Activated B cell treated with CpG ODN at 0.5 μM for 24 hours (primary cell): ENCODE measurements at places on chromosomes 12 and 14. TPM values are rescaled to one million over a fixed set of nuclear protein-coding genes. Genes with fewer than 3 reads are reported as not detected.

DNA sequence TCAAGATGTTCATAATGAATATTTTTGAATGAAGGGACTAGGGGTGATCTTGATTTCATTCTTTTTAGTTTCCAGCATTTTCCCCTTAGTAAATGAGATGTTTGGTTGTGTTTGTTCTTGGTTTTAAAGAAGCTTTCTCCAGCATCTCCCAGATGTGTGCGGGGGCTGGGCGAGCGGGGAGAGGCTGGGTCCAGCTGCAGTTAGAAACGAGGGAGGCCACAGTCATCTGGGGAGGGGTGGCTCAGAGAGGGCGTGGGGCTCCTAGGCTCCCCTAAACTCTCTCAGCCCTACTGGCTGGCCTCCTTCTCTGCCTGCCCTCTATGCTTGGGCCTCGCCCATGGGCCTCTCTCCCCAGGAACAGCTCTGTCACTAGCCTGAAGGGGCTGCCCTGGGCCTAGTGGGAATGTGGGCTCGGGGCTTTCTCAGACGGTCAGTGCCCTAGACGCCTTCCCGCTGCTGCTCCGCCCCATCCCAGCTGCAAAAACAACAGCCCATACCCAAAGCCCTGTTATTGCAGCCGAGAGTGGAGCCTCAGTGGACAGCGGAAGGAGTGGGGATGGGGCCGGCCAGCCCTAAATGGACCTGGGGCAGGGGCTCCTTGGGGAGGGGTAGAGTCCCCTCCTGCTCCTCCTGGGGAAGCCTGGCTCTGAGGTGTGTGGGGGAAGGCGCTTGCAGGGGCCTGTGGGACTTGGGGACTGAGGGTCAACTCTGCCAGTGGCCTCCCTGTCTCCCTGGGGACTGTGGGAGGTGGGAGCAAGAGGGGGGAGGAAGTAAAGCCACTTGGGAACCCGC lies 18.3 kb upstream of the EIF2B2 start:
- no peaks in the 10 kb centered on the region for H3K4me1 ChIP-seq
- H3K27me3 ChIP-seq: no peaks in the 10 kb centered on the region
- H3K27ac ChIP-seq: no peak overlapping the region
- no peak overlapping the region for H3K4me3 ChIP-seq

DNA sequence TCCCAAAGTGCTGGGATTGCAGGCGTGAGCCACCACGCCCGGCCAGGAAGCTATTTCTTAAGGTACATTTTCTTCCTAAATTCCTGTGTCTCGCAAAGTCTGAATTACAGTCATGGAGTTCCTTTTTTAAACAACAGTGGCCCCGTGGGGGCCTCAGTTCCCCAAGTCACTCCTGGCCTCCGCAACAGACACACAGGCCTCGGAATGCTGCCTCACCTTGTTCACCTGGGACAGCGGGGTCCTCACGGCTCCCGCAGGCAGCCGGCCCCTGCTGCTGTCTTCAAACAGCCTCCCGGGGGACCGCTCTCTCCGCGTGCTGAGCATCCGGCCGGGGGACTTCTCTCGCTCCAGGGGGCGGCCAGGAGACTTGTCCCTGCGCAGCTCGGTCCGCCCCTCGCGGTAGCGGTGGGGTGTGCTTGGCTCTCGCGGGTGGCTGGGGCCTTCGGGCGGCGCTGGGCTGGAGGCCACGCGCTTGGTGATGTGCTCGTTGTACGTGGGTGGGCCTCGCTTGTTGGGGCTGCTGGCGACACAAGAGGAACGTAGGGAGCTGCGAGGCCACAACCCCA lies 22.1 kb downstream of the PRKAB1 start:
- H3K36me3 ChIP-seq: no peaks in the 10 kb centered on the region
- H3K27me3 ChIP-seq: no peaks in the 10 kb centered on the region
- H3K4me3 ChIP-seq: no peak overlapping the region
- no peak for DNase-seq

GRCh38 chr14:38951451-38951850 lies 151.6 kb downstream of the SEC23A start:
- DNase-seq: no peak
- no peaks in the 10 kb centered on the region for H3K36me3 ChIP-seq
- no peaks in the 10 kb centered on the region for H3K4me1 ChIP-seq
- H3K27ac ChIP-seq: no peak overlapping the region

DNA sequence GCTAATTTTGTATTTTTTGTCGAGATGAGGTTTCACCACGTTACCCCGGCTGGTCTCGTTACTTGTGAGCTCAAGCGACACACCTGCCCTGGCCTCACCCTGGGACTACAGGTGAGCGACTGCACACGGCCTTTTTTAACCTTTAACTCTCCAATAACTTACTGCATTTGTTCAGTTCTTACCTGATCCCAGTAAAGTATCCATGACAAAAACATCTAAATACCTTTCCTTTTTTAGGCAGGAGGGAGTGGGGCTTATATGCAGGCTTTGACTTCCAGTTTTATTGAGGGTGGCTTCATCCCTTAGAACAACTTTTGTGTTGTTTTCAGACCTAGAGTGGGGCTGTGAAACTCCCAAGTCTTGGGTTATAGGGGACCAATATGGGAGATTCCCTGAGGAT lies 68.3 kb downstream of the DENND5B start:
- H3K36me3 ChIP-seq: peaks cover under 1% of the 10 kb centered on the region
- no peak for DNase-seq
- peaks cover 73% of the 10 kb centered on the region for H3K4me1 ChIP-seq
- H3K27me3 ChIP-seq: no peaks in the 10 kb centered on the region
- H3K27ac ChIP-seq: no peak overlapping the region

DNA sequence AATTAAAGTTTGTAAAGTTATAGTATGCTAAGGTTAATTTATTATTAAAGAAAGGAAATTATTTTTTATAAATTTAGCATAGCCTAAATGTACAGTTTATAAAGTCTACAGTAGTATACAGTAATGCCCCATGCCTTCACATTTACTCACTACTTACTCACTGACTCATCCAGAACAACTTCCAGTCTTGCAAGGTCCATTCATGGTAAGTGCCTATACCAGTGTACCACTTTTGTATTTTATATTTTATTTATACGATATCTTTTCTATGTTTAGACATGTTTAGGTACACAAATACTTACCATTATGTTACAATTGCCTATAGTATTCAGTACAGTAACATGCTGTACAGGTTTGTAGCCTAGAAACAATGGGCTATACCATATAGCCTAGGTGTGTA lies 95.1 kb upstream of the GRIN2B start:
- H3K36me3 ChIP-seq: no peaks in the 10 kb centered on the region
- peaks cover 6% of the 10 kb centered on the region for H3K27me3 ChIP-seq
- no peak for DNase-seq
- no peak overlapping the region for H3K27ac ChIP-seq
- H3K4me3 ChIP-seq: no peak overlapping the region

DNA sequence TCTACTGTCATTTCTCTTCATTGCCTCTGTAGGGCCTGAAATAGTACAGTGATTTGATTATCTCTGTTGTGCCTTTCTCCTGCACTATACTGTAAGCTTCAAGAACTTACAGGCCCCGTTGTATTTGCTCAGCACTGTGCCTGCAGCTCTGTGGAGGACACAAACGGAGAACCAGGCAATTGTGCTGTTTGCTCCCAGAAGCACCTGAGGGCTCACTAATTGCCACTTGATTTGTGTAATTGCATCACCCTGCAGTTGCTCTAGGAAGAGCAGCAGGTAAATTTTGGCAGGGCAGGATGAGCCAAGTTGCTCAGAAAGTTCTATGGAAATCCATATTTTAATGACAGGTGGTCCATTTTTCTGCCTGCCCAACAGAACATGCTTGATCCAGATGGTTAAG lies 11.6 kb upstream of the KRT82 start:
- peaks cover 15% of the 10 kb centered on the region for H3K27me3 ChIP-seq
- no peak for DNase-seq
- H3K4me1 ChIP-seq: no peaks in the 10 kb centered on the region

The TRHDE gene
- total RNA-seq: not detected in 2 replicates

GRCh38 chr14:104477117-104477623 lies 102.4 kb upstream of the C14orf180 start:
- H3K36me3 ChIP-seq: no peaks in the 10 kb centered on the region
- no peaks in the 10 kb centered on the region for H3K4me1 ChIP-seq
- H3K27me3 ChIP-seq: peaks cover 11% of the 10 kb centered on the region
- no peak overlapping the region for H3K4me3 ChIP-seq
- no peak for DNase-seq

GRCh38 chr12:41188058-41188840 lies at the start of gene PDZRN4:
PDZRN4 (plus strand) TSS chr12:41188320.
- peaks cover 38% of the 10 kb centered on the region for H3K27me3 ChIP-seq
- DNase-seq: no peak

GRCh38 chr12:76250256-76250655 lies 98.0 kb downstream of the BBS10 start:
- H3K36me3 ChIP-seq: no peaks in the 10 kb centered on the region
- no peak overlapping the region for H3K27ac ChIP-seq
- DNase-seq: no peak
- H3K27me3 ChIP-seq: peaks cover 4% of the 10 kb centered on the region
- H3K4me1 ChIP-seq: no peaks in the 10 kb centered on the region
- H3K4me3 ChIP-seq: no peak overlapping the region

DNA sequence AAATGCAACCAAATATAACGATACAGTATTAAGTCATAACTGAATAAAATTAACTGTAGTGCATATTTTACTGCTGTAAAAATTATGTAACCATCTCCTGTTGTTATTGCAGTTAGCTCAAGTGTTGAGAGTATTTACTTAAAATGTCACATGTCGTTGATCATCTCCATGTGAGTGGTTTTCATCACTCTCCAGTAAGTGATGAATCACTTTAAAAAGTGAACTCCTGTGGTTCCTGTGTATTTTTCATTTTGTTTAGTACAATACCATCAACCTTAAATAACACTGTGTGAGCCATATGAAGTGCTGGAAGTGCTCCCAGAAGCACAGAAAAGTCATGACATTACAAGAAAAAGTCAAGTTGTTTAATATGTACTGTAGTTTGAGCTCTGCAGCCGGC lies 104.7 kb upstream of the SLCO1B1 start:
- H3K27ac ChIP-seq: no peak overlapping the region
- no peak for DNase-seq
- H3K27me3 ChIP-seq: no peaks in the 10 kb centered on the region
- H3K36me3 ChIP-seq: no peaks in the 10 kb centered on the region
- H3K4me3 ChIP-seq: no peak overlapping the region

GRCh38 chr14:52907949-52908348 lies 42.9 kb downstream of the FERMT2 start:
- DNase-seq: no peak
- H3K27me3 ChIP-seq: no peaks in the 10 kb centered on the region
- no peaks in the 10 kb centered on the region for H3K36me3 ChIP-seq
- H3K27ac ChIP-seq: no peak overlapping the region
- H3K4me3 ChIP-seq: no peak overlapping the region
- H3K4me1 ChIP-seq: peaks cover 6% of the 10 kb centered on the region

- H3K4me3 ChIP-seq: no peak overlapping the region
- no peaks in the 10 kb centered on the region for H3K36me3 ChIP-seq
- DNase-seq: no peak
Measured at GRCh38 chr12:103657331-103657730, 70.3 kb downstream of the STAB2 start.

- DNase-seq: no peak
- no peaks in the 10 kb centered on the region for H3K27me3 ChIP-seq
- no peaks in the 10 kb centered on the region for H3K36me3 ChIP-seq
Measured at GRCh38 chr12:90672081-90672480, 282.9 kb downstream of the CCER1 start.

DNA sequence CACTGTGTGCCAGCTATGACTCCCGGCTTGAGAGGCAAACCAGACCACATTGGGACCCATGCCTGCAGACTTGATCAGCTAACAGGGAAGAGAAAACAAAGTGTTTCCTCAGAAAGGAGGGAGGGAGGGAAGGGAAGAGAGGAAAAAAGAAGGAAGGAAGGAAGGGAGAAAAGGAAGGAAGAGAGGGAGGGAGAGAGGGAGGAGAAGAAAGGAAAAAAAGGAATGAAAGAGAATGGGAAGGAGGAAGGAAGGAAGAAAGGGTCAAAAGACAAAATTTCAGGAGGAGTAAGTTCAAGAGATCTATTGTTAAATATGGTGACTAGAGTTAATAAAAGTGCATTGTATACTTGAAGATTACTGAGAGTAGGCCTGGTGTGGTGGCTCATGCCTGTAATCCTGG lies 18.9 kb downstream of the FIGNL2 start:
- peaks cover 20% of the 10 kb centered on the region for H3K4me1 ChIP-seq
- H3K36me3 ChIP-seq: no peaks in the 10 kb centered on the region
- H3K27me3 ChIP-seq: peaks cover 44% of the 10 kb centered on the region

The ZC2HC1C gene
- 0.91 TPM in 1 of 2 replicates, not detected in the other for total RNA-seq

DNA sequence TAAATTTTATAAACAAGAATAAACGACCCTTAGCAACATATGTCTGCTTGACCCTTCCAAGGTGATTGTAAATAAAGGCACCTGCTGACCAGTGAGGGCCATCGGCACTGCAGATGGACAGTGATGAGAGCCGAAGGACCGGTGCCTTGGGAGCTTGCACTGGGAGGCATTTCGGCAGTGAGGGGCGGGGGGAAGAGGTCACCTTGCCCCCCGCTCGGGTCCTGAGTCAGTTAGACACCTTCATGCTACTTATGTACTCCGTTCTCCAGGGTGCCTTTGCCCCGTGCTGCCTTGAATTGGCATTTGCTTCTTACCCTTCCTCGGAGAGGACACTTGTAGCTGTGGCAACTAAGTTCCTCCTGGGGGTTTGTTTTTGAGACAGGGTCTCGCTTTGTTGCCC lies 23.0 kb downstream of the MMAB start:
- no peak for DNase-seq
- H3K4me1 ChIP-seq: no peaks in the 10 kb centered on the region
- no peak overlapping the region for H3K4me3 ChIP-seq
- peaks cover 18% of the 10 kb centered on the region for H3K27me3 ChIP-seq
- H3K36me3 ChIP-seq: no peaks in the 10 kb centered on the region
- no peak overlapping the region for H3K27ac ChIP-seq

The OASL gene
- 0.86 and 1.4 TPM in 2 replicates for total RNA-seq

- DNase-seq: no peak
- no peaks in the 10 kb centered on the region for H3K4me1 ChIP-seq
- no peaks in the 10 kb centered on the region for H3K27me3 ChIP-seq
- no peaks in the 10 kb centered on the region for H3K36me3 ChIP-seq
Measured at GRCh38 chr12:19316425-19316824, 122.9 kb upstream of the AEBP2 start.

The CCDC177 gene
- total RNA-seq: 0.05 TPM in 1 of 2 replicates, not detected in the other

DNA sequence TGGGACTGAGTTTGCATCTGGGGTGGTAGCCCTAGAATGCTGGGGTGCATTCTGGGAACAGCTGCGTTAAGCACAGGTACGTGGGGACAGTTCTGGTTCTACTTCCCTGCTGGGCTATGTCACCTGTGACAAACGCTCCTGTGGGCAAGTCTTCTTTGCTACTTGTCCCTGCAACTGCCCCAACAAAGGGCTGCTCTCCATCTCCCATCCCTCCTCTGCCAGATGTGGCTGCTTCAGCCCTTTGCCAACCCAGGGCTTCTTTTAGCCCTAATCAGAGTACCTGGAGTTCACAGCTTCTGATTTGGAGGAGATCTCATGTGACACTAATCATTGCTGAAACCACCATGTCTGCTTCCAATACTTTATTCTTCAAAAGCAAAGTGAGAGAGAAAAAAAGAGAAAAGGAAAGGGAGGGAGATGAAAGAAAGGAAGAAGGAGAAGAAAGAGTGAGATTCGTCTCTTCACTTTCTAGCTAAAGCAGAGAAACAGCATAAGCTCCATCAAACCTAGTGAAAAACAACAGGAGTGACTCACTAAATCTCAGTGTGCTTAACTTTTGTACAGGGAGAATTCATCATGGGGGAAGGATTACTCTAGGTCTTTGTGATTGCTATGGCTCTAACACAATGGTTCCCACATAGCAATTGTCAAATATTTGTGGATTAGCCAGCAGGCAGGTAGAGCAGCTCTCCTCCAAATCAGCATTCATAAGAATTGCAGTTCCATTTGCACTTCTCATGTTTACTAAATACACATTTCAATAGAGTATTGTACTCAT lies 174.8 kb downstream of the LRIG3 start:
- H3K36me3 ChIP-seq: no peaks in the 10 kb centered on the region
- no peak for DNase-seq
- H3K4me1 ChIP-seq: no peaks in the 10 kb centered on the region
- H3K27ac ChIP-seq: no peak overlapping the region
